ENCODE measurements at places on chromosomes 5 and 9.

- DNase-seq = no peak
These were observed 1.0 kb upstream of the MXD3 start for GRCh38 chr5:177312649-177313181.

GRCh38 chr5:122121479-122122465 lies 7.6 kb upstream of the ZNF474 start:
- no peak for DNase-seq

DNA sequence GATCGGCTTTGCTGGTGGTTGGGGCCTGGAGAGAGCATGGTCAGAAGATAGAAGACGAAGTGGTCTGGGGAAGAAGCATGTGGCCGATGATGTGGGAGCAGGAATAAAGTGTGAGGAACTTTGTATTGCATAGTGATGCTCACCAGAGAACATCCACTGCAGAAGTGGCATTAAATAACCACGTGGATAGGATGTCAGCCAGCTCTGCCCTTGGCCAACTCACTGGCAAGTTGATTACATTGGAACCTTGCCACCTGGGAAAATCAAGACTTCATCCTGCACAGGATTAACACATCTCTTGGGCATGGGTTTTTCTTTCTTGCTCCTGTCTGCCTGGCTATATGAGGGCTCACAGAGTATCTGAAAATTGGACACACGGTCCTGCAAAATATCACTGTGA lies 217.4 kb downstream of the DMRT2 start:
- no peak for DNase-seq

DNA sequence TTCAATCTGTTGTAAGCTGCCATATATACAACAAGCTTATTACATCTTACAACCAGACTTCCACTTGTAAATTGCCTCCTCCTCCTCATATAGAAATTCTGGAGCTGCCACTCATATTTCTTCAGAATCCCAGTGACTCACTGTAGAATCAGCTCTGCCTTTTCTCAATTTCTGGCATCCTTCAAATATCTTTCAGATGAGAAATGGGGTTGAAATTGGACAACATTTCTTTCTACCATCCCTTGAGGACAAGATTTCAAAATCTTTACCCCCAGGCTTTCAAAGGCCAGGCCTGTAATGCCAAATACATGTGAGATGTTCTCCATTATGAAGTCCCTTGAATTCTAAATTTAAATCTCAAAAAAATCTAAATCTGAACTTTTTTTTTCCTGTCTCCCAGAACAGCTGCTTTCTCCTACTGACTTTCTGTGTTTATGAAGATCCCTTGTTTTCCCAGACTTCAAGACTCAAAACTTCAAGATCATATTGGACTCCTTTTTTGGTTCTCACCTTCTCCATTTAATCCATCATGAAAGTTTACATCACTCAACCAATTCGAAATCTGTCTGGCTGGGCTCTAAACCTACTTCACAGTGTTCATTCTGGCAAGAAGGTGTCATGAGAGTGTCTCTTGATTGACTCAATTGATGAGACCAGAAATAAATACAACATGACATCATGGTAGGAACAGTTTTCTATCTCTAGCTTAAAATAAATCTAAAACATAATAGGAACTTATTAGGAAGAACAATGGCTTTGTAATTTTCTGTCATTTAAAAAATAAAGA lies 109.8 kb downstream of the HMHB1 start:
- DNase-seq = no peak

GRCh38 chr9:93467062-93467416 lies 13.7 kb upstream of the FAM120AOS start:
- DNase-seq = no peak

DNA sequence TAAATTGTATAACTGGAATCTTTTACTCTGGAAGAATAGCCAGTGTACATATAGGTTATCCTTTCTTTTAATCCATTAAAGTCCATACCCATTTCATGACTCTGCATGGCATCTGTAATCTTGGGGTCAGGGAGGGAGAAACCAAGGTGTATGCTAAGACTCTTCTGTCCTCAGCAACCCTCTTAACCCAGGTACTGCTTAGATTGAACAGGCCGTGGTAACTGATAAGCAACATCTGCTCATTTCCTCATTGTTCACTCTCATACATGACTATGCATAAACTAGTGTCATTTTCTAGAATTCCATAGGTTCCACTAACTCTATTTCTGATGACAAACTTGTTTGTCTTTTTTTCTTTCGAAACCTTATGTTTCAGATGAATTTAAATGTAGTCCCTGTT lies 69.3 kb upstream of the IFNE start:
- no peak for DNase-seq

- no peak for DNase-seq
These were observed 45.1 kb upstream of the SUB1 start for GRCh38 chr5:32539981-32540845.

GRCh38 chr9:83706676-83707517 lies 861 bp downstream of the UBQLN1 start:
- DNase-seq = peak; percentile 53

- no peak for DNase-seq
These were observed 7.1 kb downstream of the NEK6 start for GRCh38 chr9:124264823-124265233.

DNA sequence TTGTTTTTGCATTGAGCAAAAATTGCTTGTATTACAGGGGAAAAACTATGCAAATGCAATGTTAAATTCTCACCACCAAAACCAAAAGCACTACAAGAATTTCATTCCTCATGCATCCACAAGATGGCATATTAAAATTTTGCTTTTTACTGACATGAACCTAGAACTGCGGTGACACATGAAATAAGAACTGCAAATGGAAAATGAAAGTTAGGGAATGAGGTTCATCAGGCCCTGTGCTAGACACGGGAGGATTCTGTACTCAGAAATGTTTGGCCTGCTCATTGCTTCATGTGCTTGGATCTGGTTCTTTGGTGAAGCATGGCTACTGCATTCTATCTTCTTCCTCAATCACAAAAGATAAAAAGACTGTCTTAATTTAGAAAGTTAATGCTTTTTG lies 9.1 kb upstream of the RFK start:
- no peak for DNase-seq

DNA sequence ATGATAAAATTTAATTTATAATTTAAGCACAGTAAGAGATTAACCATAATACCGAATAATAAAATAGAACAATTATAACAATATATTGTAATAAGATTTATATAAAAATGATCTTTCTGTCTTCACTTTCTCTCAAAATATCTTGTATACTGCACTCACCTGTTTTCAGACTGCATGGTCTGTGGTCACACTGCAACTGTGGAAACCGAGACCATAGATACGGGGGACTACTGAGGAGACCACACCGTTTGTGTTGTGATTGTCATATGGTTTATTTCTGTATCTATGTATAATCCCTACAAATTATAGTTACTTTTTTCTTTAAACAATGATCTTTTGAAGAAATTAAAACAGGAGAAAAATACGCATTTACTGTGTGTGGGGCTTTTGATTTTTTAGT lies 78.8 kb upstream of the TNFAIP8 start:
- no peak for DNase-seq

DNA sequence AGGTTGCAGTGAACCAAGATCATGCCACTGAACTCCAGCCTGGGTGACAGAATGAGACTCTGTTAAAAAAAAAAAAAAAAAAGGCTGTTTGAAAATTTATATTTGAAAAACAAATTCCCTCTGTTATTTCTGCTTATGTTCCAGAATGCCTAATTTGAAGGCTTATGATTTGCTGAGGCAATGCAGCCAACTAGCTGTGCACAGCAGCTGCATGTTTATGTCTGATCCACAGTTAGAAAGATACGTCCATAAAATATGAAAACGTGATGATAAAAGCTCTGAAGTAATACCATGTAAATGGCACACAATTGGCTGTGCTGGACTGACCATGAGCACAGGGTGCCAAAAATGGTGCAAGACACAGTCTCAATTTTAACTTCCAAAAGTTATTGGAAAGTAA lies 453.2 kb downstream of the TUSC1 start:
- no peak for DNase-seq

DNA sequence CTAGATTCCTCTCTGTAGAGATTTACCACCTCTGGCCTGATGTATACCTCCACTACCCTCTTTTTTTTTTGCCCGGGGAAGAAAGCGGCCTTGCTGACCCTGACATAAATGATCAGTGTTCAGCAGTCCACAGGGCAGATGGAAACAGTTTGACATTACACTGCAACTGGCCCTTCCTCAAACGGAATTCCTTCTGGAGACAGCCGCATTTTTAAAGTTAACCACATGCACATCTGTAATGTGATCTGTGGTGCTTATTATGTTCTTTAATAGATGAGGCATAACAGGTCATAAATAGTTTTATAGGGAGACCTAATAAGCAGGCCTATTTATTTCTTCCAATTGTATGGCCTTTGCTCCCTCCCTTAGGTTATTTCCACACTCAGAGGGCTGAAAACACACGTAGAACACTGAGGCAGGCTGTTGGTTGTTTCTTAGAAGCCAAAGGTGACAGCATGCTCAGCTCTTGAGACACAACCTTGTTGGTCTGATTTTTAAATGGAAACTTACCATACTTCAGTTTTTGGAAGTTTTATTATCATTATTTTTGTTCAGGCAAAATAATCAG lies 84.0 kb upstream of the APC start:
- no peak for DNase-seq
